ENCODE measurements at places on chromosomes 16 and 17.
A peak's percentile ranks its signal among the peaks of the same experiment; 100 is the strongest.

- no peak for DNase-seq
Observed at GRCh38 chr17:48998587-48999440, 1.6 kb downstream of the IGF2BP1 start.

DNA sequence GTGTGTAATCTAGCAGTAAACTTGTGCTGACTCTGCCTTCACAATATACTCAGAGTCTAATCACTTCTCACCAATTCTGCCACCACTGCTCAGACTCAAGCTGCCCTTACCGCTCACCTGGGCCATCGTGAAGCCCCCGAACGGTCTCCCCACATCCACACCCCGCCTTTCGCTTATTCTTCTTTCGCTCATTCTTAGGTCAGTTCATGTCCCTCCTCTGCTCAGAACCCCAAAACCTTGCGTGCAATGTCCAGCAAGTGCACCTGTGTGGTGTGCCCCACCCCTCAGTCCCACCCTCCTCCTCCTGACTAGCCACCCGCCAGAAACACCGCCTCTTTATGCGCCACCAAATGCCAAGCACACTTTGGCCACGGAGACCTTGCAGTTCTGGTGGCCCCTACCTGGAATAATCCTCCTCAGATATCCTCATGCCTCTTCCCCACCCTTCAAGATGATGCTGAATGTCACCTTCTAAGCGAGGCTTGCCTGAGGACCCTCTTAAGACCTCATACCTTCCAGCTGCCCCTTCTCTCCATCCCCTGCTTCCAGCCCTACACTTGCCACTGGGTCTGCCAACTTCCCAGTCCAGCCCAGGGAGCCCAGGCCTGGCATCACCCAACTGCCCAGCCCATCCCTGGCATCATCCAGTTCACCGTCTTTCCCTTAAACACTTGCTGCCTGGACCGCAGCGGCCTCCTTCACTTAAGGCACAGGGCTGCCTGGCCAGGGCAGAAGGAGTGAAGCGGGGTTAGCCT lies 34.3 kb upstream of the RBFOX3 start:
- DNase-seq = no peak

- no peak for DNase-seq
Observed at GRCh38 chr17:44361292-44362260, 2.1 kb downstream of the FAM171A2 start.

- no peak for DNase-seq
Observed at GRCh38 chr16:74305978-74306784, 9.6 kb downstream of the PSMD7 start.

DNA sequence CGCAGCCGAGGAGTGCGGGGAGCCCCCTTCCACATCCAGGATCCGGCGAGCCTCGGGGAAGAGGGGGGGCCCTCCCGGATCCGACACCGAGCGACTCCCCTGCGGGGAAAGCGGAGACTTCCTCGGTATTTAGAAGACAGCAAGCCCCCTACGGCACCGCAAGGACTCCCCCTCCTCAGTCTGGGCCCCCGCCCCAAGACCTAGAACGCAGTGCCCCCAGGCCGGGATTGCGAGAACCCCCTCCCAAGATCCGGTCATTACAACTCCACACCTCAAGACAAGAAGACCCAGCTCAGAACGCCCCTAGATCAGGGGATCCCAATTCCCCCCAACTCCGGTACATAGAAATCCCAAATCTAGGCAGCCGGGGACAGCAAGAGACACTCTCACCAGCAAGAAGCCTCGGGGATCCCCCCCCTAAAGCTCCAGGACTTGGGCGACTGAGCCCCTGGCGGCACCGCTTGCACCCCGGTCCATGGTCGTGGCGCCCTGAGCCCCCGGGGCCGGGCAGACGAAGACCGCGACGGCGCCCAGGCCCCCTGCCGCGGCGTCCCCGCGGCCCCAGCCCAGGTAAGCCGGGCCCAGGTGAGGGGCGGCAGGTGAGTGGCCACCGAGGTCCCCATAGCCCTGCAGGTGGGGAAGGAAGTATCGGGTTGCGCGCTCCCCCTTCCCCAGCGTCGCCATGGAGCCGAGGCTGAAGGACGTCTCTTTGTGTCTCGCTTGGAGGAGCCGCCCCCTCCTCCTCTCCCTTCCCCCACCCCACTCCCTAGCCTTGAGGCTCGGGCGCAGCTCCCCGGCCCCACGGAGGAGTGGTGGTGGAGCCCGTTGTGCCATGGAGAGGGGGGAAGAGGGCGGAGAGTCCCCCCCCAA lies 641 bp downstream of the SBK1 start:
- peak; percentile 33 for DNase-seq

GRCh38 chr16:11681556-11681955 lies 13.3 kb downstream of the SNN start:
- DNase-seq = no peak

DNA sequence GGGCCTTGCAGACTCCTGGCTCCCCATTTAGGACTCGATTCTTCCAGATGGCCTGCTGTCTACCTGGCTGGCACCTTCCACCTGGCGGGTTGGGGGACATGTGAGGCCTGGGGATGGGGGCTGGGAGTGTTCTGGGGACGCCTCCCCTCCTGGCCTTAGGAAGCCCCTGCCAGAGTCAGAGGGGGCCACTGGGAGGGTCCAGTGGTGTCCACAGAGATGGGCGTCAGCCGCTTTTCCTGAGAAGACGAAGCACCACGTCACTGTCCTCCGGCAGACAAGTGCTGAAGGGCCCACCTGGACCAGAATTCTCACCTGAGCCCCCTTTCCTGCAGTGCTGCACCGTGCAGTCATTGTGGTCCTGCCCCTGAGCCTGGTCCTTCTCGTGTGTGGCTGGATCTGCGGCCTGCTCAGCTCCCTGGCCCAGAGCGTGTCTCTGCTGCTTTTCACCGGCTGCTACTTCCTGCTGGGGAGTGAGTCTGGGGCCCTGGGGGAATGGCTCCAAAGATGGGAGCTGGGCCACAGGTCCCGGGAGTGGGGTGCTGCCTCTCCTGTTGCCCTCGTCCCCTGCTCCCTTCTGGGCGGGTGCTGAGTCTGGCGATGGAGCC lies 2.9 kb downstream of the TMEM235 start:
- DNase-seq = no peak

DNA sequence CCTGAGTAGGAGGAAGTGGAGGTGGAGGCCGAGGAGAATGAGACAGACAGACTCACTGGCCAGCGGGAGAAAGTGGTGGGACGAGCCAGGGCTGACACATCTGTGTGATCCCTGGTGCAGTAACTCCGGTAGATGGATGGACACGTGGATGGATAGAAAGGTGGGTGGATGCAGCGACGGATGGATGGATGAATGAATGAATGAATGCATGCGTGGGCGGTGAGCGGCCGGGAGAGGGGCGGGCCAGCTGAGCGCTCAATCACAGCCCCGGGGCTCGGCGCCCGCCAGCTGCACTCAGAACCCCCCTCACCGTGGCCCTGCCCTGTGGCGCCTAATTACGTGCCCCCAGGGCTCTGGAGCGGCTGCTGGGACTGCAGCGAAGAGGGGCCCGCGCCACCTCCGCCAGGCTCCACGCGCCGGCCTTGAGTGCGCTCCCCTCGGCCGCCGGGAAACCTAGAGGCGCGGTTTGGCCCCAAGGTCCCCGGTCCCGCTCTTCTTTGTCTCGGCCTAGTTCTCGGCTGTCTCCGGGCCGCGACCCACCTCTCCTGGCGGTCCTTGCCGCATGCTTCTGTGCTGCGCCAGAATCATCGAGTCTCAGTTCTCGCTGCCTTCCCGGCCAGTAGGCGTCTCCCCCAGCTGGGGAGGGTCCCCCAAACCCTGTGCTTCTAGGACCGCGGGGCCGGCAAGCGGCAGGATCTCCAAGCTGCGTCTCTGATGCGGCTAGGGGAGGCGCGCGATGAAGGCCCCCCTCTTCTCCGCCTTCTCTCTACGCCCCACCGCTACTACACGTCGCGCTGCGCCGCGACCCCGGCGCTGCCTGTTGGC lies 41.0 kb downstream of the RAI1 start:
- no peak for DNase-seq

- DNase-seq = no peak
Observed at GRCh38 chr17:55652825-55653224, 69.8 kb downstream of the TMEM100 start.

- DNase-seq = no peak
Observed at GRCh38 chr16:66927918-66928649, 2.7 kb upstream of the RRAD start.

DNA sequence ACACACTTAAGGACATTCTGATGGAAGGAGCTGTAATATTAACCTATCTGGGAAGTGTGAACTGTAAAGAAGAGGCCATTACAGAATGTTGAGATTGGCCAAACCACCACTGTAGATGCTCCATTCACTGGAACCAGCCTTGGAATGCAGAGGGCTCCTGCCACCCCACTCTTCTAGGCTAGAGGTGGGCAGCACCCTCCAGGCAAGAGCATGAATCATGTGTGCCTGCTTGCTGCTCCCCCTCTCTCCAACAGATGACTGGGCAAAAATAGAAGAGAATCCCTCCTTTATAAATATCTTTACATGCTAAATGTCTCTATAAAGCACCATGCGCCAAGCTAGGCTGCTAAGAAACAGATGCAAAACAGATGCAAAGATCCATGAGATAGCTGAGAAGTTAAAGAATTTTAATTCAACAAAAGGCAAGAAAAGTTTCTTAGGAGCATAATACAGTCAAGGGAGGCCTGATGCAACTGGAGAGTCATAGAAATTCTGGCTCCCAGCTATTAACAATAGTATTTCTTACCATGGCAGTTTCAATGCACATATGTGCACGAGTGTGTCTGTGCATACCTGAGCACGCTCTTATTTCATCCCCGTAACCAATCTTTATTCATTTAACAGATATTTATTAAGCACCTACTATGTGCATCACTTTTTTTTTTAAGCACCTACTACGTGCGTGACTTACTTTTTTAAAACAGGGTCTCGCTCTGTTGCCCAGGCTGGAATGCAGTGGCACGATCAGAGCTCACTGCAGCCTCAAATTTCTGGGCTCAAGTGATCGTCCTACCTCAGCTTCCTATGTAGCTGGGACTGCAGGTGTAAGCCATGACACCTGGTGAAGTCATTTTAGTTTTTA lies 53.6 kb downstream of the GRIN2A start:
- no peak for DNase-seq

- DNase-seq = no peak
Observed at GRCh38 chr17:7139400-7139799, 24.8 kb upstream of the ASGR2 start.

DNA sequence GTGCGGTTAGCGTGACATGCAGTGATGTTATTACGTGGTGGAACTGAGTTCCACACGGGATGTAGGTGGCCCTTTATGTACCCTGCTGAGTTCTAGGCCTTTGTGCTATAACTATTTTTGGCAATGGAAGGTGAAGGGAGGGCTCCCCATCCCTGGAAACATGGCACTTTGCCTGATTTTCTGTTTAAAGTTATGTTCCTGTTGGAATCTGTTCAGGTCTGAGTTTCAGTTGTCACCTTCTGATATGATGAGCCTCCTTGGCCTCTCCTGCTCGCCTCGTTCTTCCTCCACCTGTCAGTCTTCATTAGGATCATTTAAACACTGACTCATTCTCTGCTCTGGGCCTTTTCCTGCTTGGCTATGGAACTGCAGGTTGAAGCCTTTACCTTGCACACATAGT lies 200.6 kb downstream of the FTO start:
- DNase-seq = no peak

DNA sequence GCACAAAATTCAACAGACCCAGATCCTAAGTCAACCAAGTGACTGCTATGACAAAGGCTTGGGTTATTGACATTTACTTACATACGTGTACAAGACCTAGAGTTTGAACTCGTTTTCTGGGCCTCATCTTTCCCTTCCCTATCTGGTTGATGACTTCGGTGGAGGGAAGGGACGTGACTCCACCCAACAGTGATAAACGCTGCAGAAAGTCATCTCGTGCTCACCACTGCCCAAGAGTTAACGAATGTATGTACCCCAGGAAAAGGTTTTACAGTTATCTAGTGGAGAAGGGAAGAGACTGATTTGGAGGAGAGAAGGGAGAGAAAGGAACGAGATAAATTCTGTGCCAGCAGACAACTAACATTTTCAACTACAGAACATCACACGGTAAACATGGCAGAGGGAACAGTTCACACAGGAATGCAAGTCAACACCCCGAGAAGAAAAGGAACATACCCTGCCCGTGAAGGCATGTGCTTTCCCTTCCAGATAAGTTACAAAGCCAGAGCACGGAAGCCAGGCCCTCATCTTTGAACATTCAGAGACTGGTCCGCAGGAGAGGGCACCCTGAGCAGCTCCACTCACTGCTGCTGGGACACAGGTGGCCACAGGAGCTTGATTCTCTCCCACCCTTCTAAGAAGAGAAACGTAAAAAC lies 13.9 kb upstream of the CYTH1 start:
- DNase-seq = no peak

GRCh38 chr17:32546031-32546444 lies 59.2 kb downstream of the CDK5R1 start:
- no peak for DNase-seq

DNA sequence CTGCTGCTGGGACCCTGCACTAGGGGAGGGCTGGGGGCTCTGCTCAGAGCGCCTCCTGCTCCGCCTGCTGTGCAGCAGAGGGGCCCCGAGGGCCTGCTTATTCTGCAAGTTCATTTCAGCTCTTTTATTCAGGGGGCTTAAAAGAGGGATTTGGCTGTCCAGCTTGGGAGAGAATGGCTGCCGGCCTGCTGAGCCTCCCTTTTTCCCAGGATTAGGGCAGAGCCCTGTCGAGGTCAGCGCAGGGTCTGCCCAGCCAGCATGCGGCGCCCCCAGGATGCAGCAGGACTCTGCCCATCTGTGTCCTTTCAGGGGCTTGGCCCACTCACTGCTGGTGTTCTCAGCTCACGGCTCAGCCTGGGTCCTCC lies 1.1 kb downstream of the SMIM5 start:
- DNase-seq = no peak

GRCh38 chr17:60993497-60993896 lies 315.8 kb downstream of the BCAS3 start:
- no peak for DNase-seq

DNA sequence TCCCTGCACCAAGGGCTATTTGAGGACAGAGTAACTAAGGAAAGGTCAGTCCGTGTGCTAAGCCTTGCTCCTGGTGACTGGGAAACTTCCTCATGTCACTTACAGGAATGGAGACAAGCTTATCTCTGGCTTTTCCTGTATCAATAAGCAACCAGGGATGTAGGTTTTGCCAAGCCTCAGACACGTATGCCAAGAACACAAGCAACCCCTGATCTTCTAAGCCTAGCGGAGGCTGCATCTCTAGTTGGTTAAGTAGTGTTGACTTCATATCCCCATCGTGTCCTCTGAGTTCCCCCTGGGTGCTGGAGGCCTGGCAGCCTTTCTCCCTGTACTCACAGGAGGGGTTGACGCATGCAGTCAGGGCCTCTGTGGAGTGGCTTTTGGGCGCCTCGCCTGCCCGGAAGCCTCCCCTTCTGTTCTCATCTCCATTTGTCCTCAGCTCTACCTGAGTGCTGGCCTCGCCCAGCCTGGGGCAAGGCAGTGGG lies 1.4 kb upstream of the C1QTNF1 start:
- DNase-seq = no peak
